Cardiac septum (tissue), 1 donor: ENCODE measurements at places on chromosomes 12 and 14. TPM values are rescaled to one million over a fixed set of nuclear protein-coding genes. Genes with fewer than 3 reads are reported as not detected.

- DNase-seq = no peak
Measured at GRCh38 chr12:106178562-106178961, 39.8 kb upstream of the NUAK1 start.

- no peak for DNase-seq
Measured at GRCh38 chr12:2413999-2414792, 361.4 kb downstream of the CACNA1C start.

- no peak for DNase-seq
Measured at GRCh38 chr12:1807087-1807860, 13.1 kb upstream of the LRTM2 start.

GRCh38 chr12:13154027-13154538, 42.4 kb upstream of the EMP1 start:
- DNase-seq = no peak

DNA sequence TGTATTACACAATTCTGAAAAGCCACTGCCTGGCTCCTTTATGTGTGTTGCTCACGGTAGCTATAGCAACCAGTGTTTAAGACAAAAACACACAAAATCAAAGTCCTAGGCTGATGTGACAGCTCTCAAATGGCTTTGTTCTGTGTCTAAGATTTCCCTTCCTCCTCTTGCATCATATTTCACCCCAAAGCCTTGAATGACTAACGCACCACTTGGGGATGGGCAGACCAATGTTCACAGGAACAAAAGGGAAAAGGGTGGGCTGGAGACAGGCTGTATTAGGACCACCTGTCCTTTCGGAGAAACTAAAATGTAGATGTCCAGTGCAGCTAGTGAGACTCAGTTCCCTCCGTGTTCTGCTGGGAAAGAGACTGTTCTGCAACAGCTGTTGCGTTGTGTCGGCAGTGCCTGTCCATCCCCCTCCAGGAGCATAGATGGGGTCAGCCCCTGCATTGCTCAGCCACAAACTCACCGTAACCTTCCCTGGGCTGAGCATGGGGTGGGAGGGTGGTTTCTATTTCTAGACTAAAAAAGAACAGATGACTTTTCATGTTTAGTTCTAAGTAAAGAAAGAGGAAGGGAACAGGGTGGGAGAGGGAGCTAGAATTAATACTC, 26.8 kb upstream of the DAAM1 start:
- DNase-seq = no peak

DNA sequence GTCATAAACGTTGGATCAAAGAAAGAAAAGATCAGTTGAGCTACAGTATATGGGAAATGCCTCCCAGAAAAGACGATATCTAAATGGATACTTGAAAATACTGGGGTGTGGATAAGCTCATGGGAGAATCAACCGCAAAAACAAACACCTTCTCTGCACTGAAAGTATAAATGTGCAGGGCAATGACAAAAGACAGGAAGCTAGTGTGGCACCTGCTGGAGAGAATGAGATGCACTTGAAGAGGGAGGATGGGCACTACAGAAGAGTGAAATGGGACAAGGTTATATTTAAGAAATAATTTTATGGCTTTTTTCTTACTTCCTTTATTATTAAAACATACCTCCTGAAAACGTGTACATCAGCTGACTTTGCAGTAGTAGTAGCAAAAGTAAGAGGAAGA, 153.7 kb downstream of the PRKD1 start:
- no peak for DNase-seq

- no peak for DNase-seq
Measured at GRCh38 chr12:4899364-4899763, 10.3 kb upstream of the KCNA1 start.

GRCh38 chr14:69531135-69531534, 43.5 kb downstream of the CCDC177 start:
- DNase-seq = no peak

DNA sequence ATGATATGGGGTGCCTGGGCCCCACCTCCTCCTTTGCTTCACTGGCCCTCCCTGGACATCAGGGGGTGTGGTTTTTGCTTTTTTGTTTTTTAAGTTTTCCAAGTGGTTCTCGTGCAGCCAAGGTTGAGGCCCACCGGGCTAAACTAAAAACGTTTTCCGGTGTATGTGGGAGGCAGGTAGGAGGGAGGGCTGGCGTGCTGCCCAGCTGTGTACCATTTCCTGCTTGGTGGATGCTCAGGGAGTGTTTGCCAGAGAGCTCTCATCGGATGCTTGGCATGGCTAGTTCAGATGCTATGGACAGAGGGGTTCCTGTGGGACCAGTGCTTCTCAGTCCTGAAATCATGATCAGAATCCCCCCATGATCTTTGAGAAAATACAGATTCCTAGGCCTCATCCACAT, 246.4 kb downstream of the CACNA1C start:
- DNase-seq = no peak

GRCh38 chr14:68632054-68632895, 160.6 kb downstream of the ZFP36L1 start:
- no peak for DNase-seq

Gene JPH4
- total RNA-seq = 0.19 TPM
